ENCODE measurements at places on chromosomes 12 and 14. TPM values are rescaled to one million over a fixed set of nuclear protein-coding genes. Genes with fewer than 3 reads are reported as not detected.

DNA sequence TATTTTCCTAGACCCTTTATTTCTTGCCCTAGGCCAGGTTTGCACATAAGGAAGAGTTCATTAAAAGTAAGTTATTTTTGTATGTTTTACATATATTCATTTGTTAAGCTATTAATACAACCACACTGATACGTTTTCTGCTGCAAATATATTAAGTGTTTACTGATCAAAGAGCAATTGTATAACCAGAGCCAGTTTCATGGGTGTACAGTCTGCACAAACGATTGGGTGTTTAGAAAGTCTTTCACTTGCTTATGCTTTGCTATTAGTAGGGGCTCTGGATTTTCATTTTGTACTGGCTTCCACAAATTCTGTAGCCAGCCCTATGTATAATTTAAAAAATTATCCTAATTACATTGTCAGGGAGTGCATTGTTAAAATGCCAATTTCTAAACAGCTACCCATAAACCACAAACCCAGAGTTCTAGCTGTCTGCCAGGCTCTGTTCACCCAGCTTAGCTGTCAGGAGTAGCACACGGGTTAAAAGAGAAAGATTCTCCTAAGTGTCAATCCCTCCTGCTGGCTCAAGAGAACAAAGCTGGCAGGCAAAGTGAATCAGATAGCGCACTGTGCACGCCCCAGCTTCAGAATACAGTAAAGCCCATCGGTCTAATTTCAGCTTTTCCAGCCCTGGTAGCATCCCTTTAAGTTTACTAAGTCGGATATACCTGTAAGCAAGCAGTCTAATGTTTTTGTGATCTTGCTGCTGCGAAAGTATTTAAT is 151.0 kb upstream of the LMO3 start:
- DNase-seq: no peak

DNA sequence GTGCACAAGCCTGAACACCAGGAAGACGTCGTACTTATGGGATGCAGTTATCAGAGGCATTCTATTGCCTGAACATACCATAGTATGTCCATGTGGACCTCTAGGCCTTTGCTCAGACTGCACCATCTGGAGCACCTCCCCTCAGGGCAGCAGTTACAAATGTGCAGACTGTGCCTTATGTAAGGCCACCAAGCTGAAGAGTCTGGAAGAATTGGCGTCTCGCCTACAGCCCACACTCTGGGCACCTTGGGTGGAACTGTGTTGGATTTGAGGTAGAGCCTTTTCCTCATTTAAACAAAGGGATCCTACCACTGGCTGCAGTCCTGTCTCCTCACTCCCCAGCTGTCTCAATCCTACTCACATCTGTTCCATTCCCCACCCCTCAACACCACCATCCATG is 204.3 kb upstream of the FRMD6 start:
- DNase-seq: no peak

DNA sequence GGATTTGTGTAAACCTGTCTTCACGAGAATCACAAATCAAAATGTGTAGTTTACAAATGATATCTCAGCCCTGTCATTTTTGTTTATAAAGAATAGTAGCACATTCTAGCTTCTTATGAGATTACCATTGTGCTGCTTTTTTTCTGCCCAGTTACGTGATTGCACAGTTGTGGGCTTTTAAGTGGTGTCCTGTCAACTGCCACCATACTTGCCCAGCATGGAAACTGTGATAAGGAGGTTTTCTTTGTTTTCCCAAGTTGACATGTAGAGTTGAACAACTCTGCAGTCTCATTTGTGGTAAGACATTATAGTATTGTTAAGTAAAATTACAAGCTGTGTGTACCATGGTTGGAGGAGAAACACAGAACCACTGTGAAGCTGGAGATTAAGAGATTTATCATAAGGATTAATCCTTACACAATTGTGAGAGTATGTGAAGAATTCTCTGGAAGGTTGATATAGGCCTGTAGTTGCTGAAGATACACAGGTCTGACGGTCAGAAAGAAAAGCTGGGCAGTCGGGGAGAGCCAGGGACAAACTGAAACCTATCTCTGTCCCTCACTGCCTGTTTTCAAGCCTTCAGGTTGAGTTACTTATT is 12.2 kb downstream of the CHURC1 start:
- DNase-seq: no peak

- DNase-seq: no peak
Observed at GRCh38 chr14:95871531-95871930, 5.1 kb upstream of the TUNAR start.

GRCh38 chr12:75657831-75658230 is 146.4 kb upstream of the KRR1 start:
- DNase-seq: no peak

DNA sequence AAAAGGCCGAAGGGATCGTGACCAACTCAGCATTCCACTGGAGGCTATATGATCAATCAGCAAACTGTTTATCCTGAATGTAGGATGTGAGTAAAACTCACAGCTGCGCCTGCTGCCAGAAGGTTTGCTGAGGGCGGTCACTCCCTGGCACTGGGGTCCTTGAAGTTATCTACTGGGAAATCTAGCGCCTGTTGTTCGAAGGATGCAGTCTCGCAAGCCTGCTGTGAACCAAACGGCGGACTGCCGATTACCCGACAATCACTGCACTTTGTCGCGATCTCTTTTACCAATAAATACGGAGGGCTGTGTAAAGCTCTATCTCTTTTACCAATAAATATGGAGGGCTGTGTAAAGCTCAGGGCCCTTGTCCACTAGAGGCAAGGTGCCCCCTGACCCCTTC is 12.9 kb downstream of the DDX51 start:
- no peak for DNase-seq

- no peak for DNase-seq
Observed at GRCh38 chr14:90421001-90421631, 24.3 kb downstream of the CALM1 start.

DNA sequence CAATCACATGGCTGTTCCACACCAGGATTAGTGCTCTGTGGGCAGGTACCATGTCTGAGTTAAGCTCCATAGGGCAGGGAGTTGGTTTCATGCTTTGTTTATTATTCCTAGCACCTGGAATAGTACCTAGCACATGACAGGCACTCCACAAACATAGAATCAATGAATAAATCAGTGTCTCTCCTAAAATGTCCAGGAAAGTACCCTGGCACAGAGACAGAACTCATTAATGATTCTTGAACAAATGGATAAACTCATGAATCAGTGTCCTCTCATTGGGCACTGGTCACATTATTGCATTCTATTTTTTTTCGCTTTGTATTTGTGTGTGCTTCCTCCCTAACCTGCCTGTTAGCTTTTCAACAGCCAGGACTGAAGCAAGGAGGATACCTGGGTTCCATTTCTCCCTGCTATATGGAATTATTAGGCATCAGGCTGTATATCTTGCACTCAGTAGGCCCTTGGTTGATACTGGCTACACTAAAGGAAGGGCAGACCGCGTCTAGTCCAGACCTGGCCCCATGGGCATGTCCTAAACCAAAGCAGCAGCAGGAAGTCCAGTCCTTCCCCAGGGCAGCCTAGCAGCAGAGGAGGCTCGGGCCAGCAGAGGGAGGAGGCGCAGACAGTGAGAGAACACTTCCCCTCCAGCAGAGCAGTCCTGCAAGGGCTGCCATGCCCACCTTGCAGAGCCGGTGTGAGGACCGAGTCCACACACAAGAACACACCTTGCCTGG is 18.4 kb downstream of the HDAC7 start:
- no peak for DNase-seq

DNA sequence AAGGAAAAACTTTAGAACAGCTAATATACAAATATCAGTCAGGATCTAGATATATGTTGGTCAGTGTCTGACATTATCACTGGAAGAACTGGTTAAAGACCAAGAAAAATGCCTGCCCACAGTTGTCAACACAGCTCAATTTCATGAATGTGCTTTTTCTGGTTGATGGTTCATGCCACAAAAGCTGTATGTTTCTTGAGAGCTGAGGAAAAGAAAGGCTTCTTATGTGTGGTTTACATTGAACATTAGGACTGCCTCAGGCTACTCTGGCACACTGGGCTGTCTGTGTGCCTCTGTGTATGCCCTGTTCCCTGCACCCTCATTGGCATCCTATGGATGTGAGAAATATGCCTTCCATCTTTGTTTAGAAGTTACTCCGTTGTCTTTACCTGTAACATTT is 218.8 kb upstream of the RGS6 start:
- no peak for DNase-seq

DNA sequence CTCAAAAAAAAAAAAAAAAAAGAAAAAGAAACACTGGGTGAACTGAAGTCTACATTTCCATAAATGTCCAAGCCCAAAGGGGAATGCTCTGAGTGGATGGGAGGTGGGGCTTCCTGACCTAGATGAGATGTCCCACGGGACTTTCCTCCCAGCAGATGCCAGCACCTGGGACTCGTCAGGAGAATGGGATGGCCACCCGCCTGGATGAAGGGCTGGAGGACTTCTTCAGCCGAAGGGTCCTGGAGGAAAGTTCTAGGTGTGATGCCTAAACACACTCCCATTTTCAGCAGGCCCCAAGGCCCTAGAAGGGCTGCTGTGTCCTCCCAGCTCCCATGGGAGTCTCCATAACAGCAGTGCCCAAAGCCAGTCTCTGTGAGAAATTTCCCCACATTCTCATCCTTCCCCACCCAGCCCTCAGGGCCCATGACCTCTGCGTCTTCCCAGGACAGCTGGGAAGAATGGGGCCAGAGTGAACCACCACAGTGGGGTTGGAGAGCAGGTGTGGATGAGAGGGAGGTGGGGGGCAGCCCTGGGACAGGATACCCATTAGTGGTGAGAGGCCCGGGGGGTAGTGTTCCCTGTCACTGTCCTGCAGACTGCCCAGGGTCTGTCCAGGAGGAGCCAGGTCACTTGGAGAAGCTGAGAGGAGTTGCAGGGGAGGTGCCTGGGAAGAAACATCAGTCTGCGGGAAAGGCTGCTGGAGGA is 7.1 kb upstream of the CPNE6 start:
- no peak for DNase-seq

DNA sequence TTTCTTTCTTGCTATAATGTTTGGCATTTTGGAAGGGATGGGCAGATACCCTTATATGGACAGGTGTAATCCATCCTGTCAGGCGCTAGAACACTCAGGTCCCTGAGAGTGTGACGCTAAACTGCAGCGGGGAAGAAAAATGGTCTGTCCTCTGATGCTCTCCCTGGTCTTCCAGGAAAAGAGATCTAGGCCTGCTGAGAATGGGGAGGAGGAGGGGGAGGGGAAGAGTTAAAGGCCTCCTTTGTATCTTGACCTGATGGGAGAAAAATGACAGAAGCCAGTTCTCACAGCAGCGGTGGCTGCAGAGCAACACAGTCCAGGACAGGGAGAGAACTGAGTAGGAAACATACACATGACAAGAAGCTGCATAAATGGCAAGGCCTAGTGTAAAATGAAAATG is 61.1 kb downstream of the RPS6KA5 start:
- DNase-seq: no peak

DNA sequence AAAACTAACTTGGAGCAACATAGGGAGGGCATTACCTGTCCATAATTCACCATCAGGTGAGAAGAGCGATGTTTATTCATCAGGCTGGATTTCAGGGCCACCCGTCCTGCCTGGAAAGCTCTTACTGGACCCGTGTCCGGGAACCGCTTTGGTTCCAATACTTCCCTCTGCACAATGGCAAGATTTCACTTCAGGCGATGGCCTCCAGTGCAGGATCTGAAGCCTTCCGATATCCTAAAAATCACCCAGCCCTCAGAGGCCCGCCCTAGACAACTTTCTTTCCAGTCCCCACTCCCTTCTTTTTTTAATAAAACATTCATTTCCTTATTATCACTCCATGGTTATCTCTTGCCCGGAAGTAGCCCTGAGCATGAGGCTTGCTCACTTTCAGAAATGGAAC is 92.5 kb downstream of the BCL11B start:
- no peak for DNase-seq

The CEP170B gene
- 9.0 TPM for total RNA-seq

The CD4 gene
- 8.4 TPM for total RNA-seq

The NKX2-8 gene
- total RNA-seq: not detected

The TIMM9 gene
- 48.9 TPM for total RNA-seq

The CHGA gene
- total RNA-seq: not detected

The GARIN6 gene
- total RNA-seq: not detected

The LRRK2 gene
- total RNA-seq: 32.8 TPM
